ENCODE measurements at places on chromosomes 1 and 21. TPM values are rescaled to one million over a fixed set of nuclear protein-coding genes. Genes with fewer than 3 reads are reported as not detected.

DNA sequence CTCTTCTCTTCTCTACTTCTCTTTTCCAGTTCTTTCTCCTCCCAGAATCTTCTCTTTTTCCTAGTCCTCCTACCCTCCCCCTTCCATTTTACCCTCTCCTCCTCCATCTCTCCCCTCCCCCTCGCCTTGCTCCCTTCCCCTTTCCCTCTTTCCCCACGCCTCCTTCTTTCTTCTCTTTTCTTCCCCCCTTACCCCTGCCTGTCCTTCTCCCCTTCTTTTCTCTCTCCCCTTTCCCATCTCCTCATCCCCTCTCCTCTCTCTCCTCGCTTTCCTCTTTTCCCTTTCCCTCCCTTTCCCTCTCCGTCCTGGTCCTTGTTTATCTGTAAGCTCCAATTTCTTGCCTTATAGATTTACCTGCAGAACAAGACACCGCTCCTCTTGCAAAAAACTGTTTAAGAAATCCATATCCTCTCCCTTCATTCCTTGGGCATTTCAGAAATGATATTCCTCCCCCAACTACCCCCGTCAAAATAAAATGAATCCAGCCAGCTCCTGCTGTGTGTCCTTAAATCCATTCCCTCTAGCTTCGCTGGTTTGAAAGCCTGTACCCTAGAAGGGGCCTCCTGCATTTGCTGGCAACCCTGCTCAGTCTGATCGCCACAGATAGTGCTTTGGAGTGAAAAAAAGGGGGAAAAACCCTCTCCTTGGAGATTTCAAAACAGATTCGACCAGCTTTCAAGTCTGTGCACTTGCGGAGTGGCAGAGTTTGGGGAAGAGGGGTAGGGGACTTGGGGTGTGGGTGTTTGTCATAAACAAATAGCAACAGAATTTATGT is 89.4 kb downstream of the PAPPA2 start:
- DNase-seq = no peak

- no peak for DNase-seq
Observed at GRCh38 chr1:154222518-154222917, 1.8 kb downstream of the UBAP2L start.

GRCh38 chr1:202201971-202202370 is 8.4 kb downstream of the LGR6 start:
- DNase-seq = no peak

- DNase-seq = no peak
Observed at GRCh38 chr1:153227810-153228209, 10.4 kb downstream of the PRR9 start.

GRCh38 chr1:169565335-169566271 is 20.7 kb downstream of the F5 start:
- DNase-seq = peak; percentile 66

- no peak for DNase-seq
Observed at GRCh38 chr1:241020851-241021697, 335.9 kb downstream of the RGS7 start.

GRCh38 chr1:23837908-23838307 is 12.7 kb upstream of the HMGCL start:
- DNase-seq = no peak

DNA sequence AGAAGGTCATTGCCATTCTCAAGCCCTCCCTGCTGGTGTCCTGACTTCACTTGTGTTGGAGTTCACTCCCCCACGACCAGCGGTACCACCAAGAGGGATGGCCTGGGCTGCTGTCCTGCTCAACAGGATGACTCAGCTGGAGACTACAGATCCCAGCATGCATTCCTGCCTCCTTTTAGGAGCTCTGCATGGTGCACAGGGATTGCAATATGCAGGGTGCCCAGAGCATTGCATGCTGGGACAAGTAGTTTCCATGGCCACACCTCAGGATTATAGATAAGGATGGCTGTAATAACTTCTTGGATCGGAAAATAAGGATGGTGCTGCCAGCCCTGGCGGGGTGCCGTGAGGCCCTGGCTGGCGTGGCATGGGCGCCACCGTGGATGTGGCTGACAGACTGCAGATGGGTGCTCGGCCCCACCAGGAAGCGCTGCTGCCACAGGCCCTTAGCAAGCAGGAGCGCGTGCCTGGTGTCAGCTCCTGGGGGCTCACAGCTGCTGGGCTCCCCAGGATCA is 150.0 kb downstream of the CASZ1 start:
- peak; percentile 50 for DNase-seq

GRCh38 chr1:43492826-43493225 is 37.9 kb upstream of the PTPRF start:
- DNase-seq = peak; percentile 83

DNA sequence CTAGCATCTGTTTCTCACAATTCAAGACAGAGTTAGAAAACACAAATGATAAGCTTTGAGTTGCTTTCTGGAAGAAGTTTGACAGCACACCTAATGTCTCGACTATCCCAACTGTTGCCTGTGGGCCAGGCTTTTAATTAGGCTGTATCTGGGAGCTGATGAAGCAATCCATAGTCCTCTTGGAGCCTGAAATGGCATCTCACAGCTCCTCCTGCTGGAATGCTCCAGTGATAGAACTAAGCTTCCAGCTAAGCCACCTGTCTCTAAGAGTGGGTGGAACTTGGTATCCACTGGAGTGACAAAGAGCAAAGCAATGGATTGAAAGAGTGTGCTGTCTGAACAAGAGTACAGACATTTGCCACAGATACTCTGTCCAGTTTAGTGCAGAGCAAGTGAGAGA is 605.3 kb upstream of the NR5A2 start:
- peak; percentile 53 for DNase-seq

DNA sequence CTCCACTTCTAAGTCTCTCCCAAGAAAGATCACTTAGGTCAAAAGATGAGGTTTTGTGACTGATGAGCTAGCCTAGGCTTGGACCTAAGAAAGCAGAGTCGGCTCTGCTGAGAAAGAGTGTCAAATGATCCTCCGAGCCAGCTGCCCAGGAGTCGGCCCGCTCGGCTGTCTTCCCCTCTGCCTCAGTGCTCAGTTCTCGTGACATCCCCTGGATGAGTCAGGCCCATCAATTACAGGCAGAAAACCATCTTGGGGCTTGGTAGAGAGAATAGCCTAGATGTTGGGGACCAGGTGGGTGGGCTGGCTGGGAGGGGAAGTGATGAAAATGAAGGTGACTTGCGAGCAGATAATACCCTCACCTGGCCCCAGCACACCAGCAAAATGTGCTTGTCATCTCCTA is 60.5 kb downstream of the SLC66A1 start:
- no peak for DNase-seq

DNA sequence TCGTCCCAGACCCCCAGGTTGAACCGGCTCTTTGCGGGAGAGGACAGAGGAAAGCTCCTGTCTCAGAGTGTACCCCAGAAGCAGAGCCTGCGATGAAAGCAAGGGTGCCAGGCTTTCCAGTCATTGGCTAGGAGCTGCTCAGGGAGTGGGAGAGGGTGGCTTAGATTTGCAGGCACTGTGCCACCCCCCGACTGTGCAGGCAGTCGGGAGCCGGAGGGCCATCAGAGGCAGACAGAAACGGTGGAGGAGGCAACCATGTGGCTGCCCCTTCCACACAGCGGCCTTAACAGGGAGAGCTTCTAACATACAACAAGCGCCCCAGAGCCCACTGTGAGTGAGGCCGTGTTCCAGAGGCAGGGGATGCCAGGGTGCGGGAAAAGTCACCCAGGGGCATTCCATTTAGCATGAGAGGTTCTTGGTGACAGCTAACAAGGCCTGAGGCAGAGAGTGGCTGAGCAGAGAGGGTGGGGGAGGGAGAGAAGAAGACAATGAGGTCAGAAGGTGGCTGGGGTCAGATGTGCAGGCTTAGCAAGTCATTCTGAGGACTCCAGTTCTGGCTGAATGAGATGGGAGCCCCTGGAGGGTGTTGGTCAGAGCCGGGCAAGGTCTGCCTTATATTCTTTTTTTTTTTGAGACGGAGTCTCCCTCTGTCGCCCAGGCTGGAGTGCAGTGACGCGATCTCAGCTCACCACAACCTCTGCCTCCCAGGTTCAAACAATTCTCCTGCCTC is 9.5 kb upstream of the C1orf167 start:
- no peak for DNase-seq

DNA sequence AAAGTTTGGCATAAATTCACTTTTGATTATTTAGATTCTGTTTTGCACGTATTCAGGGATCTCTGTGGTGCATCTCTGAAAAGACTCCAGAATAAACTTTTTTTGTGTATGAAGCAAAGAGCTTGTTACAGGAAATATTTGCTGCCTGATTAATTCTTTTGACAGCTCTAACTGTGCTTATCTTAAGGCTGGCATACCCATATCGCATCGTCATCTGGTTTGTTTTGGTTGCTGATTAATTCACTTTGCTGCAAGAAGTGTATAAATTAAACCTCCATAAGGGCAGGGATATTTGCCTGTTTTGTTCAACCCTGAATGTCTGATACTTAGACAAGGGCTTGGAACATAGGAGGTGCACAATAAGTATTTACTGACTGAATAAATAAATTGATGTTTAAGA is 17.5 kb upstream of the DUSP10 start:
- no peak for DNase-seq

- no peak for DNase-seq
Observed at GRCh38 chr1:234927312-234927970, 201.2 kb downstream of the TOMM20 start.

Gene AZIN2
- 2.2 TPM for total RNA-seq

Gene VWA5B1
- total RNA-seq = not detected

Gene RCSD1
- not detected for total RNA-seq

Data from PC-3 (cell line).